GM04503 (cell line): ENCODE measurements at places on chromosomes 1 and 21.

DNA sequence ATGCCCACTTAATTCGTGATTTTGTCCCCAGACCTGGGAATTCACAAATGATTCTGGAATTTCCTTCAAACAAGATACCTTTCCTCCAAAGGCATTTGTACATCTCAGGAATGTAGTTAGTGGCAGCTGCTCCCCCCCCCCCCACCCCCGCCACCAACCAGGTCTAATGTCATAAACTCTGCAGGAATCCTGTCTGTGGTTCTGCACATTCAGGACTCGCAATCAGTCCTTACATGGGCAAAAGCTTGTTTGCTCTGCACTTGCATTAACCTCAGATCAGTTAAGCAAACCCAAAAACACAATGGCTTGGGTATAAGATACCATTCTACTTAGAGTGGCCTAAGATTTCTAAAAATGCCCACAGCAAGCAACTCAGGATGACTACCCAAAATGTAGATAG is 143.8 kb downstream of the TGFB2 start:
- no peak for DNase-seq

- DNase-seq, result no peak
These were observed 20.2 kb downstream of the CLIC4 start for GRCh38 chr1:24765308-24765988.

GRCh38 chr1:47872886-47873285 is 124.3 kb downstream of the TRABD2B start:
- no peak for DNase-seq

DNA sequence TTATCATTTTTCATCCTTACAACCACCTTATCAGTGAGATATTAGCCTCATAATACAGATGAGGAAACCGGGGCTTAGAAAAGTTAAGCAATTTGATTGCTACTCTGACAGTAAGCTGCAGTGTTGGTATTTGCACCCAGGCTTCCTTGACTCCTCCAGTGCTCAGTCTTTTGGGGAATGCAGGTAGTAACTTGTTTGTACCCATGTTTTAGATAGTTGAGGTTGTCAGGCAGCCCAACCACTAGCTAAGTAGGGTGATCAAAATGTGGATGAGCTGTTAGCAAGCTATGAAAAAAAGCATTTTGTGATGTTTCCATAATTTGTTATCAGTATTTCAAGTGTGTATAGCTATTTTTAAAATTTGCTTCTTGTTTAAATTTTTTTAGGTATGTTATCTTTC is 80.8 kb downstream of the SASS6 start:
- DNase-seq, result no peak

DNA sequence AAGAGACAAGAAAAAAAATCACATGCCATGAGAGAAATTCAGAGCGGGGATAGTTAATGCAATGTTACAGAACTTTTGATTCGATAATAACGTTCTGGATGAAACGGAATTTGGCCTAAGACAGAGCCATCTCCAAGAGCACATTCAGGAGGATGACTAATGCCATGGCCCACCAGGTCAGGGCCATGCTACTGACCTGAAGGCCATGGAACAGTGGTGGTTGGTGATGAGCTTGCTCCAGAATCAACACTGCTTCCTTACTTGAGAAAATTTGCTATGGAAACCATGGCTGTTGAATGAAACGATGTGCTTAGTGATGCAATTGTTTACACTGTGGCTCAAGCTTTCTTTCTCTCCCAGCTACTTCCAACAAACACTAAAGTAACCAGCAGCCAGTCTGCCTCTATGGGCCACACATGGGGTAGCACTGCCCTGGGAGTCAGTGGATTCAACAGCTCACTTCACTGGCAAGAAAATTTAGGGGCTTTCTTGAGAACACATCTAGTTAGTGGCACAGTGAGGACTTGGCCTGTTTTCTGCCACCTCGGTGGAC is 299.1 kb downstream of the PCP4 start:
- no peak for DNase-seq

DNA sequence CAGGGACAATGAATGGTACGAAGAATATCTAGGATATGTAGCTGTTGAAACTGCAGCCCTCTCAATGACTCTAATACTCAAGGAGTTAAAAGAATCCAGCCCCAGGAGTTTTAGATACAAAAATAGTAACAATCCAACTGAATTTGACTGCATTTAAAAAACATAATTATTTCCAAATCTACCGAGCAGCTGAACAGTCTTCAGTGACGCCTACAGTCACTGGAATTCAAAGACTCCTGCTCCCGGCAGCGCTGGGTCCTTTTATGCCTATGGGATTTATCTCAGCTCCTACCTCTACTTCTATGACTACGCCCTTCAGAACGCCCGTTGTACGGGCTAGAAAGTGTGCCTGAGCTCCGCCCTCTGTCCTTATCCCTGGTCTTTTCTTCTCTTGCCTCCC is 55.7 kb downstream of the WARS2 start:
- no peak for DNase-seq

DNA sequence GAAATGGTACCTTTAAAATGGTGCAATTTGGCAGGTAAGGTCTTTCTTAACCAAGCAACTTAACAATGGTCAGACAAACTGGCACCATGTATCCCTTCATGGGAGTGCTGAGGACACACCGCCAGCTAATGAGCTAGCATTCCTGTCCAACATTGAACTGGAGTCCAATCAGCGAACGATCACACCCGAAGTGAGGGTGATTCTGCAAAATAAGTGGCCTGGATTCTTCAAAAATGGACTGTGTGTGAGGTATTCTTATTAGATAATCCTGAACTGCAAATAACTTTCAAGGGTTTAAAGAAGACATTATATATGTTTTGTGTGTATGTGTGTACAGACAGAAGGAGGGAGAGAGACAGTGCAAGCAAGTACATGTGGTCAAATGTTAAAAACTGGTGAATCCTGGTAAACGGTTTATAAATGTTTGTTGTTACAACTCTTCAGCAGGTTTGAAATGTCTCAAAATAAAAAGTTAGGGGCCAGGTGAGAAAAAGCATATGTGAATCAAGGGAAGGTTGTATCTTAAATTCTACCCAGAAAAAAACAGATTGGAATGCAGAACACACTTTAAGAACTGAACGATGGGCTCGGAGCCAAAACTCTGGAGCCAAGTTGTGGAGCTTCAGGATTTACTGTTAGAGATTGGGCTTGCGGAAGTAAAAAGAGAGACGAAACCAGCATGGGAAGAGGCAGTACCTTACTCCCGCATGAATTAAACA is 20.9 kb downstream of the GADD45A start:
- no peak for DNase-seq
